ENCODE measurements at places on chromosomes 1 and 21.

GRCh38 chr1:162373541-162374260 is 3.0 kb downstream of the SPATA46 start:
- no peak for DNase-seq

GRCh38 chr1:200856716-200857357 is 15.9 kb upstream of the GPR25 start:
- no peak for DNase-seq

GRCh38 chr1:222930070-222930469 is 115.2 kb downstream of the DISP1 start:
- DNase-seq, result no peak

DNA sequence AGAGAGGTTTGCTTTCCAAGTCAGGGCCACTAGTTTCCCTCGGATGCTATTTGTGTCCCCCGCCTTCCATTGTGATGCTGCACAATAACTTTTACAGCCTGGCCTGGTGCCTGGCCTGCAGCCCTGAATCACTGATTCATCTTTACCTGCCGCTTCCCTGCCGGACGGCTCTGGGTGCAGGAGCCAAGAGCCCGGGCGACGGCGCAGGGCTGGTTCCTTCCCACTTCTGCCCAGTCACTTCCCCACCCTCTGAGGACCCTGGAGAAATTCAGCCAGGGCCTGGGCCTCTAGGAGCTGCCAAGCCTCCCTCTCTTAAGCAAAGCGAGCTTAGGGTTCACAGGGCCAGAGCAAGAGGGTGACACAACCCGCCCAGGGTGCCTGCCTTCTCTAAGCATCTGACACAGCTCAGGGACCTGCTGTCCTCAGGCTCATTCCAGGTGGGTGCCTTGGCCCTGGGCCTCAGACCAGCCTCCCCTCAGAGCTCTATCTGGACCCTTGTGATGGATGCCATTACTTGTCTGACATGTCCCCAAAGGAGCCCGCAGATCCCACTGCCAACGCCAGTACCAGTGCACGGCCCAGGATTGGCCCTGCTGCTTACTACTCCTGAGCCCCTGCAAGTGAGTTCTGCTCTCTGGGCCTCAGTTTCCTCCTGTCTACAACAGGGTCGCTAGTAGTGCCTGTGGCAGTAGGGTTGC is 381.0 kb upstream of the VAMP3 start:
- peak; percentile 4 for DNase-seq

DNA sequence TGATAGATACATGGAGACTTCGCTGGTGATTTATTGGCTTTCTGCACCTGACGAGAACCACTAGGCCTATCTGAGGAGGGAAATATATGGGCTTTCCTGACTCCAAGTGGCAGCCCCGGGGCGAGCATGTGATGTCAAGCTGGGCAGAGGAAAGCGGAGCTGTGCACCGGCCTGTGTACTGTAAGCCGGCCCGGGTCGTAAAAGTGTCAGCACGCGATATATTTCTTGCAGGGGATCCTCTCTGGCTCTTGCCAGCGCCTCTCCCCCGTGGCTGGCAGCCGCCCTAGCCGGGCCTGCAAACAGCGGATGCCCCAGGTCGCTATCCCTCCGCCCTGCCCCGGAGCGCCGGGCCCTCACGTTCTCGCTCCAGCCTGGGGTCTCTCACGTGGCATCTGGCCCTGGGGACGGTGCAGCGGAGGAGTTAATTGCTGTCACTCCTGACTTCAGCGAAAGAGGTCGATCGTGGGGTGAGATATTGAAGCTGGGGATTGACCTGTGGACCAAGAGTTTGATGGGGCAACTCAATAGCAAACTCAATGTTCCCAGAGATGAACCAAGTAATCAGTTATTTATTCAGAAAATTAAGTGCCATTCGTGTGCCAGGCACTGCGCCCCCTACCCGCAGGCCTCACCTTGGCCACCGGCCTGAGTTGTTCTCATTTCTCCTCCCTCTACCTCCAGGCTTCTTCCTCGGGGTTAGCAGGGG is 41.0 kb upstream of the HAO2 start:
- peak; percentile 15 for DNase-seq

Data from progenitor cell of endocrine pancreas (in vitro differentiated cells).